ENCODE measurements at places on chromosomes 1 and 21.

DNA sequence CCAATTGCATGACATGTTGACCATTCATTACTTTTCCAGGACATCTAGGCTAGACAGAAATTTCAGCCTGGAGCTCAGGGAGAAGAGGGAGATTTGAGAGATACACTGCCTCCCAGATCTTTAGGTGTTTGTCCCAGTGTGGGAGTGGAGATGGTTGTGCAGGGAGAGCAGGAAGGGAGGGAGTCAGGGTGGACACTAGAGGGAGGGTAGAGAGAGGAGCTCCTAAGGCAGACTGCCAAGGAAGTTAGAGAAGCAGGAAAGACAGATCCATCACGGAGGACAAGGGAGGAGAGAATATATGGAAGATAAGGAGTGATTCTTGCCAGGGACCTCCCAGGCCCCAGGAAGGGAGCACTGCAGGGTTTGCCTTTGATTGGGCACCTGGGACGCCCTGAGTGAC is 8.7 kb downstream of the CDCA8 start:
- no peak for DNase-seq

DNA sequence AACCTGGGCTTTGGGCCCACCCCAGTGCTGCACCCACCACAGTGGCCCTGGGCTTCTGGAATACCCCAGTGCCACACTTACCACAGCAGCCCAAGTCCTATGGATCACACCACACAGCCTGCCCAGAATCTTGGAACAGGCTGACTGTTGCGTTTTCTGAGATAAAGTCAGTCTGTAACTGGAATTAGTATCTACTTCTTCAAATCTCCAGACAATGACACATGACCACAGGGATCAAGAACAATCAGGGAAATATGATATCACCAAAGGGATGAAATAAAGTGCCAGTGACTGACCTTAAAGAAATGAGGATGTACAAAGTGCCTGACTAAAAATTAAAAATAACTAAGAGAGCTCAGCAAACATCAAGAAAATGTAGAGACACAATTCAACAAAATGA is 239.7 kb upstream of the PLD5 start:
- no peak for DNase-seq

GRCh38 chr1:48035371-48036141 is 38.4 kb upstream of the TRABD2B start:
- DNase-seq: no peak

DNA sequence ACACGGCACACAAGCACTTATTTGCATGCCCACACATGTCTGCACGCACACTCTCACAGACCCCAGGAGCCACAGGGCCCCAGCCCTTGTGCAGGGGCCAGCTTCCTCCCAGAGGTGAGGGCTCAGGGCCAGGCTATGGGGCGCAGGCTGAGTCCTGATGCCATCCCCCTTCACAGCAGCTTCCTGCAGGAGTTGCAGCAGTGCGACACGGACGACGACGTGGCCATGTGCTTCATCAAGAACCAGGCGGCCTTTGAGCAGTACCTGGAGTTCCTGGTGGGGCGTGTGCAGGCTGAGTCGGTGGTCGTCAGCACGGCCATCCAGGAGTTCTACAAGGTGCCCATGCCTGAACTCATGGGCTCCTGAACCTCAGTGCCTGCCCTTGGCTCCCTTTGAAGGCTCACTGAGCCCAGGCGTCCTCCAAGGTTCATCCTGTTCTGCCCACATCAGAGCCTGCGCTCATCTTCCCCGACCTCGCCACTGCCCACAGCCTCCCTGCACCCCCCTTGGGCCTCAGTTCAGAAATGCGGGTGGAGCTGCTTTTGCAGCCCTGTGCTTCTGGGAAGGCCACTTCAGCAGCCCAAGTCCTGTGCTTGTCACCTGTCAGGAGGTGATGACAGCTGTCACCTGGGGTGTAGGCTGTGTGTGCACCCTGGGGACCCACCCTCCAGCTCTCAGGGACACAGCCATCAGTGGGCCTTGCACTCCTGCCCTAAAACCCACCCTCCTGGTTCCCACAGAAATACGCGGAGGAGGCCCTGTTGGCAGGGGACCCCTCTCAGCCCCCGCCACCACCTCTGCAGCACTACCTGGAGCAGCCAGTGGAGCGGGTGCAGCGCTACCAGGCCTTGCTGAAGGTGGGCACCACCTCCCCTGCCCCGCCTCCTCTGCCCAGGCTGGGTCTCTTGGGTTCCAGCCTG is 66.6 kb downstream of the TRIM11 start:
- DNase-seq: no peak

GRCh38 chr1:51071291-51072042 is 30.6 kb upstream of the C1orf185 start:
- no peak for DNase-seq
